ENCODE measurements at places on chromosomes 6 and 20.

DNA sequence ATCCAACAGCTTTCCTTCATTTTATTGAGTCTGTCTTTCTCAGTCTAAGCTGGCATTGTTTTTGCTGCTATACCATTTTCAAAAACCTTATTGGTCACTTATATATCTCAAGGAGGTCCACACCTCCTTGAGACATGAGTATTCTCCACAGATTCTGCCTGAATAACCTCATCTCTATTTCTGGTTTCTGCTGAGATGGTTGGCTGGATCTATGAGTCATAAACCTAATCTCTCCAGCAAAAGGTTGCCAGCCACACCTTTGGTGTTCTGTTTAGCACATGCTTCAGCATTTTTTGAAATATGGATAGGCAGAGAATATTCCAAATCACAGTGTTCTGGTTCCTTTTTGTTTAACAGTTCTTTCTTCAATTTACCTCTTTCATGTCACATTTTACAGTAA is 40.8 kb upstream of the TMEM244 start:
- DNase-seq = no peak

- no peak for DNase-seq
These were observed 3.9 kb upstream of the KCNS1 start for GRCh38 chr20:45104786-45105185.

GRCh38 chr6:34046617-34047016 is 99.3 kb downstream of the GRM4 start:
- DNase-seq = no peak

GRCh38 chr20:23020230-23021018 is 14.7 kb upstream of the SSTR4 start:
- DNase-seq = no peak

GRCh38 chr20:58473453-58474425 is 41.5 kb downstream of the APCDD1L start:
- DNase-seq = no peak

DNA sequence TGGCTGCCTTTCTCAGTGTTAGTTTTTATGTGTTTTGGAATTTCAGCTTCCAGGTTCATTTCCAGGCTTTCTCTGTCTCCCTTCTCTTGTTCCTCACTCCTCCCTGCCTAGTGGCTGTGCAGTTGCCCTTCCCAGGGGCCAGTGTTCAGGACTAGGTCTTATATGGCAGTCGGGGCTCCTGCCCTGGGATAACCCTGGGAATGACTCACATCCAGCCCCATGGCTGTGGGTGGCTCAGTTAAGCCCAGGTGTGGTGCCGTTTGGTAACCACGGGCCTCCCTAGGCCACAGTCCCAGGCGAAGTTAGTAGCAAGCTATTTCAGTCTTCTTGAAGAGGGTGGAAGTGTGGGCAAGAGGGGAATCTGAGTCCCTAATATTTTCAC is 57.4 kb upstream of the DDR1 start:
- no peak for DNase-seq

DNA sequence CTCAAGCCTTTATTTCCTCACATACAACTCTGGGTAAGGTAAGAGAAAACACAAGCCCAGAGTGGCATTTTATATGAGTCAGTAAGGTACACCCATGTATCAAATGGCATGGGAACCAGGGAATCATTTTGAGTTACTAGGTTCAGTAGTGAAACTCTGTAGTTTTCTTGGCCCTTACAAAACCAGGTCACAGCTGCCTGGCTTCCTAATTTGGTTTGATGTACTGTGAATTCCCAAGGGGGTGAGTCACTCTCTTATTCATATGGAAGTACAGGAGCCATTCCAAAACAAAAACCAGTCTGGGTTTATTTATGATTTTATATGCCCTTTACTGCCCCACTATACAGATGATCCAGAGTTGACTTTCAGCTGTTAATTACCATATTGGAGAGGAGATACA is 70.7 kb downstream of the PDE7B start:
- peak; percentile 75 for DNase-seq

DNA sequence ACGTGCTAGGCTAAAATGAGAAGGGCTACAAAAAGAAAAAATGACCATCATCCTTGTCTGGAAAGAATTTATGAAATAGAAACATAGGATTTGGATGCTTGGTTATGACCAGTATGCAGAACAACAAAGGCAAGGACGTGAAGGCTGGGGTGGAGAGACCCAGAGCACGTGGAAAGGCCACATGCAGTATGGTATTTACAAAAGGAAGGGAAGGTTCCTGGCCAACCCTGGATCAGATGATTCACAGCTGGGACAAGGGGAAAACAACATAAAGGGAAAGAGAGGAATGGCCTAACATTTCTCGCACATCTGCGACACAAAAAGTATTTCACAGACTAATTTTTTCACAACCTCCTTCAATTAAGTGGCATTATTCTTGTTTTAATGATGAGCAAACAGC is 8.2 kb downstream of the STX7 start:
- DNase-seq = no peak

DNA sequence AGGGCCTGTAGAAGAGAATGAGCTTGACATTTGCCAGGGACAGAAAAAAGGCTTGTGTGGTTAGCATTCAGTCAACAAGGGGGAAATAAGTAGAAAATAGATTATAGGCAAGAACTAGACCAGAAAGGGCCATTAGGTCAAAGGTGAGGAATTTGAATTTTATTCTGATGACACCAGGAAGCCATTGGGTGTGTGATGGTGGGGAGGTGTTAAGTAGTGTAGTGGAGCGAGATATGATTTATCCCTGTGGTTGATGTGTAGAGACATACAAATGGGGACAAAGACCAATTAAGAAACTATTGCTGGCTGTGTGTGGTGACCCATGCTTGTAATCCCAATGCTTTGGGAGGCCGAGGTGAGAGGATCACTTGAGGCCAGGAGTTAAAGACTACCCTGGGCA is 11.0 kb downstream of the DSTN start:
- DNase-seq = no peak

Measured in femur (tissue), 1 donor.